ENCODE measurements at places on chromosomes 12 and 14.

DNA sequence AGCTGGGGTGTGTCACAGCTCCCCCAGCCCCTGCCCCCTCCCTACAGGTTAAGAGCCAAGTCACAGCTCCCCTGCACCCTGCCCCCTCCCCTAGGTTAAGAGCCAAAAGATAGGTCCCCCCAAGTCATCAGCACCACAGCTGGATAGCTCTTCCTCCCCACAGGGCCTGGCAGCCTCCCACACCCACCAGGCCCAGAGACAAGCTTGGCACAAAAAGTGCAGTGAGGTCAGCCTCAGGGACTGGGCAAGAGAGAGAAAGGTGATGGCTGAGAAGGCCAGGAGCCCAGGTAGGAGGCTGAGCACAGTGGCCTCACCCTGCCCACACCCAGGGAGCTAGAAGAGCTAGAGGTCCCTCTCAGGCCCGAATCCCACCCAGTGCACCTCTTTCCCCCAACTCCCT lies 8.7 kb downstream of the ITGA7 start:
- DNase-seq: no peak

GRCh38 chr12:55978393-55978792 lies 4.5 kb downstream of the RAB5B start:
- DNase-seq: no peak

DNA sequence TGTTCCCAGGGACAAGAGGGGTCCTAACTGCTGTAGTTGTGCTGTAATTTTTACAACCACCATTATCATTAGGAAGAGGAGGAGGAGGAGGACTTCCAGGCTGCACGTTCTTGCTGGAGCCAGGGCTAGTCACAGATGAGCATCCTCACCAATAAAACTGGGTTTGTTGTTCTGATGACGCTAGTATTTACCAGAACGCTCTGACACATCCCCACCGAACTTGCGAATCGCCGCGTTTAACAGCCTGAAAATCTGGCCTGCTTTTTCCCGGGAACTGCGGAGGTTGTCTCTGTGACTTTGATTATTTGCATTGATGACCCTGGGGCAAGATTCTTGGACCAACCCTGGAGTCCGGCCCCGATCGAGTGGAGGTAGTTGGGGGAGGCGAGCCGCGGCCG lies 10.2 kb downstream of the TBX5 start:
- DNase-seq: no peak

- DNase-seq: no peak
Measured at GRCh38 chr14:39374851-39375250, 57.4 kb downstream of the FBXO33 start.

- DNase-seq: peak; percentile 66
Measured at GRCh38 chr12:48977290-48978281, 536 bp upstream of the WNT1 start.

GRCh38 chr14:75238756-75239455 lies 39.7 kb upstream of the FOS start:
- DNase-seq: no peak

- no peak for DNase-seq
Measured at GRCh38 chr12:121764808-121765207, 28.7 kb downstream of the RHOF start.

DNA sequence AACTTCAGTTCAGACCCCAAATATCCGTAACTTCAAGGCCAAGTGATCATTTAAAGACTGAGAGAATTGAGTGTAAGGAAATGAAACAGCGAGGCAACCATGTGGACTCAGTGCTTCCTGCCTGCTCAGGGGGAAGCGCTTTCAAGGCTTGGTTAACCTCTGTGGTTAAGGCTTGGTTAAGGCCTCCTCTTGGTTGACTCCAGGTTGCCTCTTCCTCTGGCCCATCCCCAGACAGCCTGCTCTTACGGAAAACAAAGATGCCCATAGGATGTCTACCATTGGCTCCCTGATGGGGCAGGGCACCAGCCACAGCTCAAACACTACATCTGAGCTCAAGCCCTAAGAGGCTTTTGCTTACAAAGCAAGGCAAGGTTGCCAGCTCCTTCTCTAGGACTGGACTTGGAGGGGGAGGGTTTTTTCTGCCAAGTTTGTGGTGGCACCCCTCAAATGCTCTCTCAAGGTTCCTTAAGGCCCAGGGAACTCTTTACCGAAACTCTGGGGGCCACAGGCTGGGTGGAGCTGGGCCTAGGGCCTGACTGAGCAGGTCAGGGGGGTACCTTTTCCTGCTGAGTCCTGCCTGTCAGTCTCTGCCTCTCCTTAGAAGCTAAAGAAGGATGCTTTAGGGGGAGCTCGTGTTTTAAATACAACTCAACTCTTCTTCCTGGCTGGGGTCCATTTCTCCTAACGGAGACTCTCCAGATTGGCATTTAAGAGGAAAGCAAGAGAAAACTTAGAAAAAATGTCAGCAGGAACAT lies 13.7 kb downstream of the COL2A1 start:
- no peak for DNase-seq

- no peak for DNase-seq
Measured at GRCh38 chr14:46626876-46627275, 24.7 kb downstream of the RPL10L start.

- DNase-seq: no peak
Measured at GRCh38 chr14:50257732-50258131, 26.4 kb upstream of the SOS2 start.

DNA sequence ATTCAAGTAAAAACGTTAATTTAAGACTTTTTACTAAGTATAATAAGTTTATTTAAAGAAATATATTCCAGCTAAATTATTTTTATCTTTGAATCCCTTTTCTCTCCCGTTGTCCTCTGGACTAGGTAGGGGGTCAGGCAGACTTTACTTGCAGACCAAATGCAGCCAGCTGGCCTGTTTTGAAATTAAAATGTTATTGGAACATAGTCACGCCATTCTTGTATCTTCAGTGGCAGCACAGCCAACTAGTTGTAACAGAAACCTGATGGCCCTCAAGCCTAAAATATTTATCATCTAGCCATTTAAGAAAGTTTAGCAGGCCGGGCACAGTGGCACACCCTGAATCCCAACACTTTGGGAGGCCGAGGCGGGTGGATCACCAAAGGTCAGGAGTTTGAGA lies 52.7 kb downstream of the BCAT1 start:
- no peak for DNase-seq

DNA sequence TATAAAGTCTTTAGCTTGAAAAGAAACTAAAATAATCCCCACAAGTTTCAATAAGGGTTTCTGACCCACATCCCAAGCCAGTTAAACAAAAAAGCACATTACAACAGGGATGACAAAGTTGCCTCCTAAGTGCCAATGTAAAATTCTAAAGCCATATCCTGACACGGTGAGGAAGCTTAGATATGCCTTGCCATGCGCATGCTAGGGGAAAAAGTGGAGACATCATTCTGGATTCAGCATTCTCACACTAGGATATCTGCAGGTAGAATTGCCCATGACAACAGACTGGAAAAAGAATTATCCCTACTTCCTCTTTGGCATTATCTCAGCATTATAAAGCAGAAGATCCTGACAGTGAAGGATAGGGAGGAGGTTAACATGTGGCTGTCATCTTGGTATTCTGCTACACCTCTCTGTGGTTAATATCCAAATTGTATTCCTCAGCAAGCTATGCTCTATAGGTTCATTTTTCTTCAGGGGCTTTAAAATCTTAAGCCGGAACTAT lies 4.9 kb downstream of the DUSP6 start:
- no peak for DNase-seq

DNA sequence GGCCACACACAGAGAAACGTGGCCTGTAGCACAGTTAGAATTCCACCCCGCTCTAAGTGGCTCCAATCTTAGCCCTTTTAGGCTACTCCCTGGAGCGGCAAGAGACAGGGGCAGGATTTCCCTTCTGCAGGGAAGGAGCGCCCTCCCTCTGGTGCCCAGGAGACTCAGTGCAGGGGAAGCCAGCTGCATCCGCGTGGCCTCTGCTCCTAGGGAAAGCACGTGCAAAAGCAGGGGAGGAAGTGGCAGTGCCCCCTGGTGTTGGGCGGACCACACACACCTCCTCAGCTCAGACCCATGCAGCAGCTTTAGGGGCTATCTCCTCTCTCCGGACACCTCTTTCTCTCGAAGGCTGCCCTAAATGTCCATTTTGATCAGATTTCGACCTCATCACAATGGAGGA lies 50.0 kb downstream of the SPRING1 start:
- no peak for DNase-seq

GRCh38 chr12:96258104-96258961 lies 64.2 kb downstream of the ELK3 start:
- no peak for DNase-seq

- no peak for DNase-seq
Measured at GRCh38 chr12:29639893-29640495, 142.5 kb upstream of the OVCH1 start.

GRCh38 chr14:31696378-31696777 lies 135.2 kb downstream of the NUBPL start:
- DNase-seq: no peak

GRCh38 chr12:116425256-116426193 lies 133.7 kb upstream of the MAP1LC3B2 start:
- DNase-seq: no peak

DNA sequence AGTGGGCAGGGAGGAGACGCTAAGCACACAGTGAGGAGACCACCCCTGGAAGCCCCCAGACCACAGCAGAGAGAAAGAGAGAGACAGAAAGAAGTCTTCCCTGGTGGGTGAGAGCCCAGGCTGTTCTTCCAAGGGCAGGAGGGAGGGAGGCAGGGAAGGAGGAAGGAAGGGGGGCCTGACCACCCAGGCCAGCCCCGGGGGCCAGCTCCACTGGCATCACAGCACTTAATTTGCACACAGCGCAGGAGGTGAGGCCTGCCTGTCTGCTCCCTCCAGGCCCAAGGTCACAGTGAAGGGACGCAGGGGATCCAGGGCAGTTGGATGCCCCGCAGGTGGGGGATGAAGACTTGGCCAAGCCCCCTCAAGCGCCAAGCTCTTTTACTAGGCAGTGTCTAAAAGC lies 141.9 kb upstream of the C14orf180 start:
- no peak for DNase-seq

DNA sequence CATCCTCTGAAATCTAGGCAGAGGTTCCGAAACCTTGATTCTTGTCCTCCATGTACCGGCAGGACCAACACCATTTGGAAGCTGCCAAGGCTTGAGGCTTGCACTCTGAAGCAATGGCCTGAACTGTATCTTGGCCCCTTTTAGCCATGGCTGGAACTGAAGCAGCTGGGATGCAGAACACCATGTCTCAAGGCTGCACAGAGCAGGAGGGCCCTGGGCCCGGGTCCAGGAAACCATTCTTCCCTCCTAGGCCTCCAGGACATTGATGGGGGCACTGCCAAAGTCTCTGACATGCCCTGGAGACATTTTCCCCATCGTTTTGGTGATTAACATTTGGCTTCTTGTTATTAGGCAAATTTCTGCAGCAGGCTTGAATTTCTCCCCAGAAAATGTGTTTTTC lies 198.7 kb downstream of the EFCAB11 start:
- no peak for DNase-seq

- peak; percentile 67 for DNase-seq
Measured at GRCh38 chr14:67426983-67427606, 15.1 kb upstream of the PLEK2 start.

DNA sequence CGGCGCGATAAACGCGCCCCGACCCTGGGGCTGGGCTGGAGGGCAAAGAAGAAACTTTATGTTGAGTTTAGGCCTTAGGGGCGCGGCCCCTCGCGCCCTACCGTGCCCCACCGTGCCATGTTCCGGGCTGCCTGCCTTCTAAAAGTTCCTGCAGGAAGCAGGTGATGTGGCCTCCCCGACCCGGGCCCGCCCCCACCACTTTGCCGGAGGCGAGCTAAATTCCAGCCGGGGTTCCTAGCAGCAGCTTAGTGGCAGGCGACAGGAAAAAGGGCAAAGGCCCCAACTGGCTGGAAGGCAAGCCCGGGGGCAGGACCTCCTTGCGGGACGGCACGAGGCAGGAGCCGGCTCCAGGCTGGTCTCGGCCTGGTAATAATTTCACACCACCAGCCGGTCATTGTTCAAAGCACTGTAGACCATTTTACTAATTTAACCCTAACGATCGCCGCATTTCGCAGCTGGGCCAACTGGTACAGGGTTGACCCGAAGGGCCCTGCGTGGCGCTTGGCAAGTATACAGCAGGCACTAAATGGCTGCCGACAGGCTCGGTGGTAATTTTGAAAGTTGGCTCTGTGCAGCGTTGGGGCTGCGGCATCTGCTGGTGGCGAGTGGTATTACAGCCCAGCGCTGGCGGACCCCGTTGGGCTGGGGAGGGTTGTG lies 895 bp upstream of the CCDC88C start:
- DNase-seq: peak; percentile 77

DNA sequence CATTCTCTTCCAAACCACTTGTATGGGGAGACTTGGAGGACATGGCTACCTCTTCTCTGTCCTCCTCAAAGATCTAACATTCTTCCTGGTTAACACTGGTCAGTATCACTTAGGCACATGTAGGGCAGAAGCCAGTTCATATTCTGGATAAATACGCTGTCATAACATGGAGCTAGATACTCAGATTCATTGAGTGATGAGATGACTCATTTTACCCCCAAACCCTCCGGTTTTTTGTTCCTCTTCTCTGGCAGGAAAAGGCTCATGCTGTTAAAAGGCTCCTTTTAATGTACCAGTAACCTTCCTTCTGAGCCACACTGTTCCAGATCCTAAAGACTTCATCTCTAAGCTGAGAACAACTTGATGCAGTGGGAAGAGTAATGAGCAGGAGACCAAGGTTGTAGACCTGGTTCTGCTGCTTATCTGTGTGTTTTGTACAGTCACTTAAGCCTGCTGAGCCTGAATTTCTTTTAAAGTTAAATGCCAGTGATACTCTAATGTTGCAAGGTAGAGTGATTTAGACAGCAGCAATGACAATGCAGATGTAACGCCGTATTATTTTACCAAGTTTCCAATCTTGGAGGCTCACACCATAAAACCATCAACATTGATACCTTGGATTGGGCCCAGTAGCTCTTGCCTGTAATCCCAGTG lies 57.3 kb upstream of the ELK3 start:
- DNase-seq: no peak

DNA sequence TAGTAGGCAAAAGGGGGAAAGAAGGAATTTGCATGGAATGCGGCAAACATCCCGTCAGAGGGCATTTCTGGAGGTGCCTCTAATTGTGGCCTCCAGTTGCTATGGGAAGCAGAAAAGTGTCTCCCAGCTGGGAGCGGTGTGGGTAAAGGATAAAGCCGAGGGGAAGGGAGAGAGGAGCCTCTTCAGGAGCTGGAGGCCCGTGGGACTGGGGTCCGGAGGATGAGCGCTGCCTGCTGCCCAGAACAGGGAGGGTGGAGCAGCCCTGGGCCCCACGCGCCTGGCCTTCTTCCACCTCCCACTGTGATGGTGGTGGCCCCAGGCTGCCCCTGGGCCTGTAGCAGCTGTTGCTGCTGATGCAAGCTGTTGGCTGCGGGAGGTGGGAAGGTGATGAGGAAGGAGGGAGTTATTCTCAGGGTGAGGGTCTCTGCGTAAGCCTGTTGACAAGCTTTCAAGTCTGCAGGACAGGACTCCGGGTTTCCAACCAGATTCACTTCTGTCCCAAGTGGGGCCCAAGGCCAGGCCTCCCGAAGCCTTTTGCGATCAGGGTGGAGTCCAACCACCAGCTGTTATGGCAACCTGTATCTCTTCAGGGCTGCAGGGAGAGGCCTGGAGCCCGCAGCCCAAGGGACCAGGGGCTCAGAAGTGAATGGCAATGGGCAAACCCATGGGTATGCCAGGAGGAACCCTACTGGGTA lies 19.1 kb upstream of the PGF start:
- DNase-seq: no peak

GRCh38 chr12:89417246-89417977 lies 65.1 kb upstream of the DUSP6 start:
- DNase-seq: no peak
